ENCODE measurements at places on chromosomes 16 and 17.

- DNase-seq, result no peak
Observed at GRCh38 chr17:14121952-14122351, 52.6 kb downstream of the COX10 start.

GRCh38 chr17:58205936-58206335 is 13.1 kb downstream of the MKS1 start:
- DNase-seq, result no peak

GRCh38 chr16:14375132-14375491 is 254.9 kb downstream of the PARN start:
- DNase-seq, result no peak

DNA sequence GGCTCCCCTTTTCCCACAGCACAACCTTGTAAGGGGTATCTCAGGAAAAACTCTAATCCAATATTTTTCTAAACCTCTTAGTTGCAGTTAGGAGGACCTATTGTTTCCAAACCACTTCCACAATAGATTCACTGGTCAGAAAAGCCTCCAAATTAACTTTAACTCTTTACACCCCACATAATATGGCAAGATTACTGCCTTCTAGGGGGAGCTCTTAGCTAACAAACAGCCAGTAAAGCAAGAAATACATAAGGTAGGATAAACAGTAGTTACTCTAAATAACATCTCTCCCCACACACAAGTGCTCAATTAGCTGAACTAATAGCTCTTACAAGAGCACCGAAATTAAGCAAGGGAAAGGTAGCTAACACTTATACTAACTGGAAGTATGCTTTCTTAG is 192.1 kb upstream of the KIF2B start:
- no peak for DNase-seq

DNA sequence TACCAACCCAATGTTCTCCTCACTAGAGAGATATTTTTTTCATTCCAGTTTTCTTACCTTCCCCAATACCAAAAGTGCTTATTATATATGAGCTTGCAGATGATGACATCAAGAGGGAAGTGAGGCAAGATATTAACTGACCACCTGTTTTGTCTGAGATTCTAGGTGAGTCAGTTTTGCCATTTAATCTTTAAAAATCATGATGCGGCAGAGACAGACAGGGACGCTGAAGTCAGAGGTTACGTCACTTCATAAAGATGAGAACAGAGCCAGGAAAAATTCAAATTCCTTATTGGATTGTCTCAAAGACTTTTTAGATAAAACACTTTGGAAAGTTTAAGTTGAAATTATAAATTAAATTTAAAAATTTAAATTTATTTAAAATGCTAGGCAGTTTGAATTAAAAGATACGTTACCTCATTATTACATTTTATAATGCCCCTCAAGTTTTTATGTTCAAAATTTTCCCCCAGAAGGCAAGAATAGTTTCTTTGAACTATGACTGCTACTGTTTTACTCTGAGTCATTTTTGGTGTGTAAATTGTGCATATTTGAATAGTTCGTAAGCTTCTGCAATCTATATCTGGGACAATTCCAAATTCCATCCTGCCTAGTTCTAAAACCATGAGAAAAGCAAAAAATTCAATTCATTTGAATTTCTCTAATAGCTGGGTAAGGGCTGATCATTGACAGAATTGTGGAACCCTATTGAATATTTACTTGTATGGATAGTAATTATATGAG is 839.6 kb upstream of the GOT2 start:
- DNase-seq, result peak; percentile 15

DNA sequence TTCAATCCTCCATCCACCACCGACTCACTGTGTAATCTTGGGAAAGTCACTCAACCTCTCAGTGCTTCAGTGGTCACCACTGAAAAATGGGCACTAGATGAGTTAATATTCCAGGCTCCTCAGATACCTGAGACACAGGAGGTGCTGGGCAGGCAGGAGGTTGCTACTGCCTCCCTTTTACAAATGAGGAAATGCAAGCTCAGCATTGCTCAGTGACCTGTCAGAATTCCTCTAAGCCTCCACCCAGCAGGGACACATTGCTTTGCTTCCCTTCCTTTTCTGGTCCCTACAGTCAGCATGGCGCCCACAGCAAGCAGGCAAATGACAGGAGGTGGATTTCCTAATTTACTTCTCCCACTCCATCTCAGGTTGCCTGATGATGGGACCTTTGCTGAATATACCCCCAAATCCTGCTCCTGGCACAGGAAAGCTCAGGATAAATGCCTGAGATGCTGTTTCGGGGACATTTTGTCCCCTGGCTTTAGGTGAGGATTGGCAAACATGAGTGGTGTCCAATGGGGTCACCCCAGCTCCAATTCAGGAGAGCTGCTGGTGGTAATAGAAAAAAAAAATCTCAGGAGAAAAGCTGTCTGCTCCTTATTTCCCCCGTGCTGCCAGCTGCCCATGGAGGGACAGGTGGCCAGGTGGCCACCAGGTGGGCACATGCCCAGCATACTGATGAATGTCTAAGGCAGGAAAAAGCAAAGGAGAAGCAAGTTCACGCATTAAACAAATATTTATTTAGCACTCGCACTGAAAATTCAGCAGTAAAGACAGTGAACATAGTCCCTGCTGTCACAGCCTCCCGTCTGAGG is 5.0 kb upstream of the KRT13 start:
- DNase-seq, result no peak

DNA sequence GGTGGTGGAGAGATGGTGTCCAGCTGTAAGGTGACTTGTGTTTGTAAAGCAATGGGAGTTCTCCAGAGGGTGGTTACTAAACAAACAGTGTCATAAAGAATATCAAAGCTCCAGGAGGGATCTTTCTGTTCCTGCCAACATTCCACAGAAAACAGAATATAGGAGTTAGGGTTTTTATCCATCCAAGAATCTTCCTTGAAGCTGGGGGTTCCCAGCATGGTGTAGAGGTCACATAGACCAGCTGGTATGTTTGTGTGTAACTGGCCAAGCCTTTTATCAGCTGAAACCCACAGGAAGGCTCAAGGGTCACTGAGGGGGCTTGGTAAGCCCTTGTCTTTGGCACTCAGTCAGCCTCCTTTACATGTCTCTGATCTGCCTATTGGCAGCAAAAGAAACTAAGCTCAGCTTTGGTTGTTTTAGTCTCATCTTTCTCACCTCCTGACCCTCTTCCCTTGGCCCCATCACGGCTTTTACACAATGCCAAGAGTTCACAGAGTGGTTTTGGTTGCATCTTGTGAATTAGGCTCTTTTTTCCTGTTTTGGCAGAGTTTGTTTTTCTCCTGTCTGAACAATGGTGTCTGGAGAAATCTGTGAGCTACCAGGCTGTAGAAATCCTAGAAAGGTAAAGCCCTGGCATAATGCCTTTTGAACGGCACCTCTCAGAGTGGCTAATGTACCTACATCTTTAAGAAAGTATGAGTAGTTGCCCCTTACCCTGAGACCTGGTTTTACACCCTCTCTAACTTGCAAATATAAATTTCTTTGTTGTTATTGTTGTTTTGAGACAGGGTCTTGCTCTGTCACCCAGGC is 4.6 kb downstream of the CNTD1 start:
- no peak for DNase-seq

DNA sequence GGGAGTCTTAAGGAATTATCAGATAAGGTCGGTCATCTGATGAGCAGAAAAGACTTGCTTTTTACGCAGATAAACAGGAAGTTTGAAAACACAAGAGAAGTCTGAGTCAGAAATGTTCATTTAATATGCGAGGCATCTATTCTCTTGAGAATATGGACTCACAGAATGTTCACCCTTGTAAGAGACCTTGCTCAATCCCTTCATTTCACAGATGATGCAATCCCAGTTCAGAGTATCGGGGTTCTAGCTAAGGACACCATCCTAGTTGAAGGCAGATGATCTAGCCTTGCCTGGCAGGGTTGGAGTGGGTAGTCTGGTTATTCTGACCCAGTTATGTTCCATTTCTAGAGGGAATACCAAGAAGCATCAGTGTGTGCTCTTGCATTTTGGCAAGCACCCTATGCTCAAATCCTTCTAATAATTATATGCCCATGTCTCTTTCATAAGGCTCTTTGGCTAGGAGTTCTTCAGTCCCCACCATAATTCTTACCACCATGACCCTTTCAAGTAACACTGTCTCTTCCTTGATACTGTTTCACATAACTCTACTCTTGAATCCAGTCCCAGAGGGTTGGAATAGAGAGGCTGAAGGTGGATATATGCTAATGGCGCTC is 42.5 kb downstream of the YPEL2 start:
- DNase-seq, result peak; percentile 90

DNA sequence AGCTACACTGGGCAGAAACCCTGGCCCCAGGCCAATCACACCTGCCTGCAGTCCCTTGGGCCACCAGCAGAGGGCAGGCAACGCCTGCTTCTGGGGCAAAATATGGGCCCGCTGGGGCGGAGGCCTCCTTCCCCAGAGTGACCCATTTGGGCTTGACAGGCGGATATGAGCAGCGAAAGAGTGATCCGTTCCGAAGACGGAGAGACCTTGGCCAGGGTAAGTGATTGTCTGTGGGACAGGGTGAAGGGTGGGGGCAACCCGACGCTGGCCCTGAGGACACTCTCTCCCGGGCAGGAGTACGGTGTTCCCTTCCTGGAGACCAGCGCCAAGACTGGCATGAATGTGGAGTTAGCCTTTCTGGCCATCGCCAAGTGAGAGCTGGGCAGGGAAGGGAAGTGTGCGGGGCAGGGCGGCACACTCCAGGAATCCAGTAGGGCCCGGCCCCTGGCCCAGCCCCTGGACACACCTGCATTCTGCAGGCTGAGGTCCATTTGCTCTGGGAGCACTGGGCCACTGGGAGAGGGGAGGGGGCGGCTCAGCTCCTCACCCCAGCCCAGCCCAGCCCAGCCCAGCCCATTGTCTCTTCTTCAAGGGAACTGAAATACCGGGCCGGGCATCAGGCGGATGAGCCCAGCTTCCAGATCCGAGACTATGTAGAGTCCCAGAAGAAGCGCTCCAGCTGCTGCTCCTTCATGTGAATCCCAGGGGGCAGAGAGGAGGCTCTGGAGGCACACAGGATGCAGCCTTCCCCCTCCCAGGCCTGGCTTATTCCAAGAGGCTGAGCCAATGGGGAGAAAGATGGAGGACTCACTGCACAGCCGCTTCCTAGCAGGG is 3.5 kb upstream of the NHERF1 start:
- no peak for DNase-seq

- no peak for DNase-seq
Observed at GRCh38 chr17:5703736-5704135, 119.4 kb upstream of the NLRP1 start.

DNA sequence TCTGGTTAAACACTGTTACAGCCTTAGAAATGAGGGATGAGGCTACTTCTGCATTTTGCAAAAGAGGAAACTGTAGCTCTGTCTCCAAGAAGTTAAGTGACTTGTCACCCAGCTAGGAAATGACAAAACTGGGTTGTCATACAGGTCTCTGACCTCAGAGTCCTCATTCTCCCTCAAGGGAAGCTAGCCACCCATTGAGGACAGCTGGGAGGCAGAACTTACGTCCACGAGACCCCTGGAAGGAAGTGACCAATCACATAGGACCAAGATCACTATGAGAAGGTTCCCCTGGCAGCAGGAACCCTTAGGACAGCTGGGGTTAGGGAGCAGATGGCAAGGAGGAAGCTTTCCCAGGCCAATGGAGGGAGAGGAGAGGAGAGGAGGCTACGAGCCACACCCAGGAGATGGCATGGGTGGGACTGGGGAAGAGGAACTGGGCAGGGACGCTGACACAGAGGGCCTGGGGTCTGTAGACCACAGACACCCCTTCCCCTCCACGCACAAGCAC is 11.2 kb downstream of the METTL22 start:
- DNase-seq, result no peak

- DNase-seq, result no peak
Observed at GRCh38 chr17:33968350-33969044, 286.6 kb upstream of the CCL2 start.

DNA sequence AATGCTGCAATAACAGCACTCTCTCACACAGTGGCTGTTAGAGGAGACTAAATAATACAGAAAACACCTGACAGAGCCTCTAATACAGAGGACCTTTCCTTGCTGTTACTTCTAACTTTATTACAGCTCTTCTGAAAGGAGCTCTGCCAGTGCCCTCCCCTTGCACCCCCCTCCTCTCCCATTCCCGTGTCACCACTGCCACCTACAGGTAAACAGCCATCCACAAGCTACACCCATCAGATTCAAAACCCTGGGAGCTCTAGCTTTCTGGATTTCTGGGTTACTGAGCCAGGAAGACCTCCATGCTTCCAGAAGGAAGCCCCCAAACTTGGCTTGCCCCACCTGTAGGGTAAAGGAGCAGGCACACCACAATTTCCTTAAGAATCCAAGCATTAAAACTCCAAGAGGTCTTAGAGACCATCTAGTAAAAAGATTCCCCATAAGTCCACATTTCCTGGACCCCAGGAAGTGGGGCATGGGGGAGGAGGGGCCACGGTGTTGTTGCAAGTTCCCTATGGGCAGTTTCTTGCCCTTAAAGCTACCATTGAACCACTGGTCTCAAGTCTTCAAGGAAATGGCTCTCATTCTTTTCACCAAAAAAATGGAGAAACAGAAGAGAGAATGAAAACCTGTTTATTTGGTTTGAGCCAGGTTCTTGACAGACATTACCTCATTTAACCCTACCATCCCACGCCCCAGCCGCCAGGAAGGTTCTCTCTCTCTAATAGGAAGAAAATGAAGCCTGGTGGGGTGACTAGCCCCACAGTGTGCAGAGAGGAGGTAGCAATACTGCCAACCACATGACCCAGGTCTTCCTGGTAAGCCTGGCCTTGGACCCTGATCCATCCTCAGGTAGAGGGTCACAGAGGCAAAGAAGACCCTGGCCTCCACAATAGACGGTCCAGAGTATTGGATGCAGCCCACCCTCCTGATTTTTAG is 52.8 kb downstream of the TOM1L2 start:
- DNase-seq, result no peak

DNA sequence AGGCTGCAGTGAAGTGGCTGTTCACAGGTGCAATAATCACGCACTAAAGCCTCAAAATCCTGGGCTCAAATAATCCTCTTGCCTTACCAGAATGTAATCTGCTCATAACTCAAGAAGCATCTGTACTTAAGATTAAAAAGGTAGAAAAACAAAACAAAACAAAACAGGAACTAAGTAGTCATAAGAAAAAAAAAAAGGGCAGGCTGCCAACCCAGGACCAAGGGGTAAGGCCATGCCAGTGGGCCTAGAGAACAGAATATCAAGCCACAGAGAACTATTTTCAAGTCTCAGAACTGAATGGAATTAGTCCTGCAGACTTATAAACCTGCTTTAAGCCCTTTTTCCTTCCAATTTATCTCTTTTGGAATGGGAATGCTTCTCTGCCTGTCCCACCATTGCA is 64.8 kb upstream of the TBC1D3K start:
- no peak for DNase-seq

GRCh38 chr17:62981933-62982332 is 15.9 kb downstream of the TANC2 start:
- DNase-seq, result no peak

GRCh38 chr17:78925662-78926555 is 722 bp upstream of the TIMP2 start:
- no peak for DNase-seq
